ENCODE measurements at places on chromosomes 11 and 22.

GRCh38 chr22:45540122-45540521 lies 37.4 kb downstream of the FBLN1 start:
- no peak for DNase-seq

GRCh38 chr22:40552070-40552469 lies 84.4 kb downstream of the MRTFA start:
- DNase-seq, result no peak

GRCh38 chr11:59289356-59290181 lies 69.1 kb upstream of the OR5AN1 start:
- DNase-seq, result no peak

GRCh38 chr11:77642228-77642627 lies 4.6 kb upstream of the CLNS1A start:
- DNase-seq, result no peak

GRCh38 chr22:44449061-44449682 lies 48.9 kb downstream of the RTL6 start:
- no peak for DNase-seq

DNA sequence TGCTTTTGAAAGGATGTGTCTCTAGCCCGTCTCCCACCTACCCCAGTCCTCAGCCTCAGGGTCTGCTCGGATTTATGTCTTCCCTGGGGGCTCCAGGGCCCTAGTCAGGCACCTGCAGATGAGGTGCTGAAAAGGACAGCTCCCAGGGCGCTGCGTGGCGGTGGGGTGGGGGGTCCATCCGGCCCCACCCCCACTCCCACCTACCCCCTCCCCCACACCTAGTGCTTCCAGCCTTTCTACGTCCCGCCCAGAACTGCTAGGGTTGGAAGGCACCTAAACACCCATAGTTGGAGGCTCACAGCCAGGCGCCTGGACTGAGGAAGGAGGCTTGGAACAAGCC lies 1.4 kb upstream of the ROBO3 start:
- DNase-seq, result no peak

DNA sequence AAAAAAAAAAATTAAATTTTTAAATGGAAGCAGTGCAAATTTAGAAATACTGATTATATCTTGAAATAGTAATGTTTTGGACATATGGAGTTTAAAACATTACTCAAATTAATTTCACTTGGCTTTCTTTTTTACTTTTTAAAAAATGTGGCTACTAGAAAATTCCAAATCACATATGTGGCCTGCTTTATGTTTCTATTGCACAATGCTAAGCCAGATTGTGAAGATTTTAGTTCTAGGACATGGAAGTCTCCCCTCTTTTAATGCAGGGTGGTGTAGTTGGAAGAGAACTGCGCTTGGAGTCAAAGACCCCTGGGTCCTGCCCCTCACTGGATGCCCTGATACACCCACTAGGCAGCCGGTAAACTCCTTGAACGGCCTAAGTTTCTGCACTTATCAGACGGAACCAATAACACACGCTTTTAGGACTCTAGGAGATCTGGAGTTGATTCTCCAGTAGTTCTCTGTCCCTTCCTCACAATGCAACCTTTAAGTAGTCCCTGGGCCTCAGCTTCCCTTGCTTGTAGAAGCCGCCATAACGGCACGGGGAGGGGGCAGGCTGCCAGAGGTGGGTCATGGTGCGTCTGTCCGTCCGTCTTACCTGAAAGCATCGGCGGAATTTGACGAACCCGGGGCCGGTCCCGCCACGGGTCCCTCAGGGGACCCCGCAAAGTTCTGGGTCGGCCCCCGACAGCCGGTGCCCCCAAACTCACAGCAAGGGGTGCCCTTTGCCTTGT lies 505 bp downstream of the FAM227A start:
- no peak for DNase-seq

DNA sequence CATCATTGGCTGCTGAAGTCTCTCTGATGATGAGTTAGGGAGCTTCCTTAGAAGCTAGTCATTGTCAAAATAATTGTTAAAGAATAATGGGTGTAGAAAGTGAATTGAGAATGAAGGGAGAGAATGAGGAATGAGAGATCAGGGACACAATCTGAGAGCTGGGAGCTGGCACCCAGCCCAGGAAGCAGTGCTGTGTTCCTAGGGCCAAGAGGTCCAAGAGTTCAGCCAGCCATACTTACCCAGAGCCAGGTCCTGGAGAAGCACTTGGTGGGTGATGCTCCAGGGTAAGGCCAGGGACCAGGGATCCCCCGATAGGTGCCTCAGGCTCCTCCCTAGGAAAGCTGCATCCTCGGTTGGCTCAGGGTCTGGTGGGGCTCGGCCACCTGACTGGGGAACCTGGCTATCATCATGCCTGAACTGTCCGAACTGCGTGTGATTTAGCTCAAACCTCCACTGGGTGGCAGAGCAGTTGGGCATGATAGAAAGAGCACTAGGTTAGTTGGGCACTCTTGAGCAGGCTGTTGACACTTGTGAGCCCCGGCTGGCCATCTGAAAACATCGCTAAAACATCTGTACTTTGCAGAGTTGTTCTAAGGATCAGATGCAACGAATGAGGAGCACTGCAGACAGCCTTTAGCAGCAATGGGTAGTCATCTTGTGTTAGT lies 123.9 kb upstream of the NCAM1 start:
- no peak for DNase-seq

DNA sequence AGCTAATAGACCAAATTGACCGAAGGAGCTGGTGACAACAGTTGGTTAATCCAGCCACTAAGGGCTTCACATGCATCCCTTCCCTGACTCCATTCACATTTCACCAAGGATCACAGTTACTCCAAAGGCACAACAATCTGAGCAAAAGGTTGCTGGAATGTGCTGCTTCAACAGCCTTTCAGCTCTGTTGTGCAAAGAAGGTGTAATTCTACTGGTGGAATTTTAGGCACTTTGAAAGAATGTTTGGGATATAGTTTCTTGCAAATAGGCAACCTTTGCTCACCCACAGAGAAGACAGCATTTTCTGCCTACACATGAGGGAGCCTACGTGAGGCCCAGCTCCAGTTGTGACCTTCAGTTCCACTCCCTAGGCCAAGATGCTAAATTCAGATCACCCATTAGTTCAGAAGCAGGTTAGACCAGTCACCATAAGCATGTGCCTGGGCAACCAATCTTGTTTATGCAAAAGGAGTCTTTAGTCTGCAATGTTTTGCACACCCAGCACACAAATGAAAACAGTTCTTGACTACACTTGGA lies 21.6 kb upstream of the FCHSD2 start:
- DNase-seq, result no peak

DNA sequence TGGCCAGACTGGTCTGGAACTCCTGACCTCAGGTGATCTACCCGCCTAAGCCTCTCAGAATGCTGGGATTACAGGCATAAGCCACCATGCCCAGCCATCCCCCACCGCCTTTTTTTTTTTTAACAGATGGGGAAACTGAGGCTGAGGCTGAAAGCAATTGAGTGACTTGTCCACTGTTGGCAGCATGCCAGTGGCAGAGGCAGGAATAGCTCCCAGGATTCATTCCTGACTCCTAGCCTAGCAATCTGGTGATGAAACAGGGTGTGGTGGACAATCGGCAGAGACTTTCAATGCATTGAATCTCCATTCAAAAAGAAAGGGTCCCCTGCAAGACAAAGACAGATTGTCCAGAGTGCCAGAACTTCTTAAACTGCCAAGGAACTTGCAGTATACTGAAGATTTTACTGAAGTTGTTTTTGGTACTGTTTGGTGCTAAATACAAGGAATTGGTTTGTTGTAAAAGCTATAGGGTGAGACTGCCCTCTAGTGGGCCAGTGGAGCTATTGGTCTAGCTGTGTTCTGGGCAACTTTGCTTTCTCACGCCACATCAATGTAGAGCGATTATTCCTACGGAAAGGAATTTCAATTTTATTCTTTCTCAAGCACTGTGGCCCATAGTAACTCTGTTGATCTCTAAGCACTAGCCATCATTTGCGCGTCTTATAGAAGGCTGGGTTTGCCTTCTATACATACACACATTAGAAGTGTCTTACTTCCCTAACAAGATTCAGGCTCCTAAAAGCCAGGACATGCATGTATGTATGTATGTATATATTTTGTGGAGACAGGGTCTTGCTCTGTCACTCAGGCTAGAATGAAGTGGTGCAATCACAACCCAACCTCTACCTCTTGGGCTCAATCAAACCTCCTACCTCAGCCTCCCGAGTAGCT lies 21.0 kb downstream of the C22orf31 start:
- DNase-seq, result peak; percentile 21

Measured in T-helper 22 cell (primary cell).